ENCODE measurements at places on chromosomes 4 and X. TPM values are rescaled to one million over a fixed set of nuclear protein-coding genes. Genes with fewer than 3 reads are reported as not detected.

DNA sequence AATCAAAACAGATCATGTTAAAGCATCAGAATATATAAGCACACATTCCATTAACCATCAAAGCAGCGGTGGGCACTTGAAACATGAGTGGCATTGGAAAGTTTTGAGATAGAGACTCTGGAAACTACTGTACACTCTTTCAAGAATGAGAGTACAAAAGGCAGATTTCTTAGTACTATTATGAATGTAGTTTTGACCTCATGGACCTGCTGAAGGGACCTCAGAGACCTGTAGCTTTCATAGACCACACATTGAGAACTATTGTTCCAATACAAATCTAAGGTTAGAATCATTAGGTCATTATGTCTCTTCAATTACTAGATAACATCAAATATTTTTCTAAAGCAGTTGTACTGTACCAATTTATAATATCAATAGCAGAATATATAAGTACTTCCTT, 283.6 kb downstream of the RPA4 start:
- DNase-seq = no peak

- no peak for DNase-seq
Measured at GRCh38 chr4:103994059-103994458, 274.3 kb upstream of the TACR3 start.

GRCh38 chr4:145938618-145939440, at the start of gene ZNF827:
Gene ZNF827 (minus strand): TSS chr4:145938823. CDS start chr4:145938407, 416 bp downstream.
- DNase-seq = peak; percentile 48

- DNase-seq = no peak
Measured at GRCh38 chrX:43693602-43694406, 37.7 kb downstream of the MAOA start.

DNA sequence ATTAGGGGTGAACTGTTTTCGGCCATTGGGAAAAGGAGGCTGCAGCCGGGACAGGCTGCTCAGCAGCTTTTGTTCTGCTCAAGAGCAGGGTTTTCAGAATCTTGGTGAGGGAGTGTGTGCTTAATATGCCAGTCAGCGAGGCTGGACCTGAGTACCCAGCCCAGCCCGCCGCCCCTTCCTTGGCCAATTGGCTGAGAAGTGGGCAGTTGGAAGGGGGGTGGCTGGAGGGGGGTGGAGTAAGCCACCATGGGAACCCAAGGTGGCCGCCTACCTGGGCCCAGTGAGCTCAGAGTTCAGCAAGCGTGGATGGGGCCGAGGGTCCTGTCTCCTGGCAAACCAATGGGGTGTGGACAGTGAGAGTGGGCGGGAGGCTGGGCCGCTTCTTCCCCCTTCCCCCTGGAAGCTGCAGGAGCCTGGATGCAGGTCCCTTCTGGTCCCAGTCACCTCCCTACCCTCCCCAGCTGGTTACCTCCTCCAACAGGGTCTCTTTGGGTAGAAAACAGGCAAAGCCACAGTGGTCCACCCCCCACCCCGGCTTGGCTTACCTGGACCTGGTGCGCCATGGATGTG, 52.5 kb downstream of the SORCS2 start:
- no peak for DNase-seq

Gene PRSS48
- not detected for total RNA-seq

GRCh38 chr4:48779095-48779997, 733 bp downstream of the FRYL start:
- peak; percentile 81 for DNase-seq

GRCh38 chr4:22363787-22364186, 152.1 kb downstream of the ADGRA3 start:
- DNase-seq = no peak

- no peak for DNase-seq
Measured at GRCh38 chrX:79138658-79139241, 5.7 kb upstream of the GPR174 start.

GRCh38 chr4:141871086-141871770, 234.8 kb downstream of the IL15 start:
- no peak for DNase-seq

- no peak for DNase-seq
Measured at GRCh38 chrX:22320236-22320873, 47.6 kb downstream of the CBLL2 start.

Gene GRID2
- total RNA-seq = not detected

GRCh38 chr4:25578432-25578831, 77.2 kb upstream of the SLC34A2 start:
- no peak for DNase-seq

DNA sequence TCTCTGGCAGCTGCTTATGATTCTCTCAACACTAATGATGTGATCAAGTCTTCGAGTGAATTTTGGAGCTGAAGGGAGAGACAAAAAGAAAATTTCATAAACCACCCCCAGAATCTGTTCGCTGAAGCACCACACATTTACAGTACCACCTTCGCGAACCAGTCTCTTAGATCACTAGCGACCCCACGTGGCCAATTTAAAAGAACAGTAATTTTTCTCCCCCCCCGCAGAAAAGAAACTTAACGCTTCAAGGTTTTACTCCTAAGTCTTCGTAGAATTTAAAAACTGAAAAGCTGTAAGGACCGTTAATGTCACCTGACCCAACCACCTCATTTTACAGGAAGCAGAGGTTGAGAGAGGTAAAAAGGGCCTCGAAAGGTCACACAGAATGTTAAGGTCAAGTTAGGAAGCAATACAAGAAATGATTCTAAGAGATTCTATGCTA, 187.5 kb downstream of the QDPR start:
- no peak for DNase-seq

GRCh38 chr4:82601242-82602015, 39.6 kb upstream of the TMEM150C start:
- DNase-seq = no peak

DNA sequence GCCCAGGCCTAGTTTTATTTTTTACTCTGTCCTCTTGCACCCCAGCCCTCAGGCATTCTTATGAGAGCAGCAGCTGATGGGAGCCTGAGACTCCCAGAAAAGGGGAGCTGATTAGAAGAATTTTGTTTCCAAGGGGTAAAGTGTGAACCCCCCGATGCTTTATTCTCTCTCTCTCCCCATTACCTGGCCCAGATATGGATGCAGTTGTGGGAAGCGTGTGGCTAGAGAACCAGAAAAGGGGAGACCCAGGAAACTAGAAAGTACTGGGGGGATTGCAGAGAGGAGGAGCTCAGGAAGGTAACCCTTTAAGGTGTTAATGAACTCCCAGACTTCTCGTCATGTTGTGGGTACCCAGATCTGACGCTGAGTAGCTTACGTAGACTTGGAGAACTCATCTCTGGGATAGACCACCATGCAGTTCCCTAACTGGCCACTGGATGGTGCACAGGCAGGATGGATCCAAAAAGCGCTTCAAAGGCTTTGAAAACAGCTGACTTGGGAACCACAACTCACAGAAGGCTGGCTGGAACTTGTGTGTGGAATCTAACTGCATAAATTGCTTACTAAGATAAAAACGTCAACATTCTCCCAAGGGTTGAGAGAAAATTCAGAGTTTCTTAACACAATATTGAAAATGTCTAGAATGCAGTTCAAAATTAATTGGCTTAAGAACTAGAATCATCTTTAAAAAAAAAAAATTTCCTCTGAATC, 64.7 kb downstream of the TBC1D14 start:
- DNase-seq = peak; percentile 88

- DNase-seq = peak; percentile 66
Measured at GRCh38 chr4:145909281-145909715, 29.3 kb downstream of the ZNF827 start.

- DNase-seq = no peak
Measured at GRCh38 chr4:189136462-189136861, 804.2 kb upstream of the FRG1 start.

Gene MAGEE1
- total RNA-seq = 0.57 TPM

DNA sequence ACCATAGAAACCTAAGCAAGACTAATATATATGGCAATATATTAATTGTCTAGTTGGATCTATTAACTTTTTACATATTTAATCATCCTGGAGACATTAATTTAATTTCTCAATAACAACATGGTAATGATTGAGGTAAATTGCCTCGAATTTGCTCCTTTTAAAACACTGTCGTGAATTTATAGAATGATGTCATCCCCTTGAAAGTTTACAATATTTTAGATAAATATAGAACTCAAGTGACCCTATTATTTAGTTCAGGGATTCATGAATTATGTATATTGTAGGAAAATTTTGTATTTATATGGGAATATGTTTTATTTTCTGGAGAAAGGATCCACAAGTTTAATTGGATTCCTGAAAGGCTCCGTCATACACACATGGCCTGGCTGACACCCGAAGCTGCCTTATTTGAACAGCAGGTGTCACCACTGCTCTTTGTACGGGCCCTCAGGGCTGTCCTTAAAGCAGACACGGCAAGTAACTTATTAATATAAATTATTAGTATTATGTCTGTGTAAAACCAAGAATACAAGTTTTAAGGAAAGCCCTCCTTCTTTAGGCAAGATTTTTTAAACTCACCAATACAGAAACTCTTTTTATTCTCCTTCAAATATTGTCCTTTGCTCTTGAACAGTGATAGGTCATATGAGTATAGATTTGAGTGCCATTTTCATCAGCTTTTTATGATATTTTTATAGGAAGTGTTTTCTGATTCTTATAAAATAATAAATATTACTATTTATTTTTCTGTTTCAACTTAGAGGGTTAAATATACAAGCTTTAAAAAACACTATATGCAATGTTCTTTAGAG, 1.9 kb upstream of the PLRG1 start:
- DNase-seq = peak; percentile 65

All from psoas muscle (tissue), 8 donors.